ENCODE measurements at places on chromosomes 1 and 21. TPM values are rescaled to one million over a fixed set of nuclear protein-coding genes. Genes with fewer than 3 reads are reported as not detected.

The KCNJ15 gene
- polyA plus RNA-seq, result 236 TPM

The KCNE2 gene
- polyA plus RNA-seq, result 1.1 TPM

The LAMTOR2 gene
- polyA plus RNA-seq, result 35.2 TPM

DNA sequence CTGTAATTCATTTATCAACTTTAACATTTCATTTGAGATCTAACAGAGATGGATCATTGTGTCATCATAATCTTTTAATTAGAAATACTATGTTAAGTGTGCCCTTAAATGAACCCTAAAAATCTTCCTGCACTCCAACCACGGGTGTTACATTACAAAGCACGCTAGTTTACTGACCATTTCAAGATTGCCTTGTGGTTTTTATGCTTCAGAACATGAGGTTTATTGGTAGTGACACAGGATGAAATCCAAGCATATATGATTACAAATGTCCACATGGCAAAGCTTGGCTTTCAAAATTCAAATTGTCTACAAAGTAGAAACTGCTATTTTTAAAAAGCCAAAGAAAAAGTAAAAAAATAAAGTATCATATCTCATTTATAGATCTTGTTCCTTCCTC lies 190.4 kb upstream of the USP25 start:
- DNase-seq, result no peak

DNA sequence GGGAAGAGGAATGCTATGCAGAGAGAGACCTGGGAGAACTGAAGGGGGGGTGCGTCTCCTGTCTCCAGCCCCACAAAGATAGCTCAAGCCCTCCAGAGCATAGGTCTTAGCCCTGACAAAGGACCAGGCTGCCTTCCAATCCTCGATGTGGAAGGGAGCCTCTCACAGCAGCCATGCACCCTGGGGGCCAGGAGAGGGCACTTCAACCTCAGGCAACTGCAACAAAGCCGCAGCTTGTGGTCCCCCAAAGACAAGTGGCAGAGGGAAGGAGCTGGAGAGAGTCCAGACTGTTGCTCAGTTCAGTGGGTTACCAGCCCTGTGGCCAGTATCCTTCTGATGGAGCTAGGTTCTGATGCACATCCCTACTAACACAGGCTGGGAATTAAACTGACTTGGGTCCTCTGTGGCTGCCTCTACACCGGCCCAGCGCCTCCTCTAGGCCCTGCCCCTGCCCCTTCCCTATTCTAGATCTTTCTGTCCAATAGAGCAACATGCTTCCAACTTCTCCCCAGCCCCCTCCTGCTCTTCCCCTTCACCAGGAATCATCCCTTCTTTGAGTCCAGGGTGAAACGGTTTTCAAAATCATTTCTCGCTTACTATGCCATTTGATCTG lies 100.7 kb upstream of the SPATA6 start:
- peak; percentile 38 for DNase-seq

DNA sequence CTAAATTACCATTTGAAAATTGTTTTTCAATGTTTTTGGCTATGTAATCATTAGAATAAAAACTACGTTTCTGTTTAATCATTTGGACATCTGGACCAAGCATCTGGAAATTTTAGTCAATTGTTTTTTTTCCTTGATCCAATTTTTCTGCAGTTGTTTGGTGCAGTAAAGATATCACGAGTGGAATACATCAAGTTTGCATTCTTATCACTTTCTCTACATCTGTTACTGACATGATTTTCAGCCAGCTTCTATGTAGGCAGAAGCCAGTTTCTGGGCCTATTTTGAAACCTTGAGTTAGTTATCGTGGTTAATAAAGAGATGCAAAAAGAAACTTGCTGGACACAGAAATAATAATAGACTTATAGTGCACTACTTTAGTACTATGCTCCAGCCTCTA lies 277.9 kb upstream of the ADAMTS5 start:
- no peak for DNase-seq

Measured in left renal pelvis (tissue), 4 donors.